Stimulated activated CD4-positive, alpha-beta T cell treated with anti-CD3 and anti-CD28 coated beads, Interleukin-12 subunit alpha, Interleukin-12 subunit beta, amount 100 ng/mL, for 48 hours (primary cell): ENCODE measurements at places on chromosomes 2 and 18.

GRCh38 chr2:8239531-8240088 lies 442.2 kb upstream of the ID2 start:
- DNase-seq: peak; percentile 14

- DNase-seq: no peak
Measured at GRCh38 chr2:6181926-6182325, 489.7 kb downstream of the SOX11 start.

DNA sequence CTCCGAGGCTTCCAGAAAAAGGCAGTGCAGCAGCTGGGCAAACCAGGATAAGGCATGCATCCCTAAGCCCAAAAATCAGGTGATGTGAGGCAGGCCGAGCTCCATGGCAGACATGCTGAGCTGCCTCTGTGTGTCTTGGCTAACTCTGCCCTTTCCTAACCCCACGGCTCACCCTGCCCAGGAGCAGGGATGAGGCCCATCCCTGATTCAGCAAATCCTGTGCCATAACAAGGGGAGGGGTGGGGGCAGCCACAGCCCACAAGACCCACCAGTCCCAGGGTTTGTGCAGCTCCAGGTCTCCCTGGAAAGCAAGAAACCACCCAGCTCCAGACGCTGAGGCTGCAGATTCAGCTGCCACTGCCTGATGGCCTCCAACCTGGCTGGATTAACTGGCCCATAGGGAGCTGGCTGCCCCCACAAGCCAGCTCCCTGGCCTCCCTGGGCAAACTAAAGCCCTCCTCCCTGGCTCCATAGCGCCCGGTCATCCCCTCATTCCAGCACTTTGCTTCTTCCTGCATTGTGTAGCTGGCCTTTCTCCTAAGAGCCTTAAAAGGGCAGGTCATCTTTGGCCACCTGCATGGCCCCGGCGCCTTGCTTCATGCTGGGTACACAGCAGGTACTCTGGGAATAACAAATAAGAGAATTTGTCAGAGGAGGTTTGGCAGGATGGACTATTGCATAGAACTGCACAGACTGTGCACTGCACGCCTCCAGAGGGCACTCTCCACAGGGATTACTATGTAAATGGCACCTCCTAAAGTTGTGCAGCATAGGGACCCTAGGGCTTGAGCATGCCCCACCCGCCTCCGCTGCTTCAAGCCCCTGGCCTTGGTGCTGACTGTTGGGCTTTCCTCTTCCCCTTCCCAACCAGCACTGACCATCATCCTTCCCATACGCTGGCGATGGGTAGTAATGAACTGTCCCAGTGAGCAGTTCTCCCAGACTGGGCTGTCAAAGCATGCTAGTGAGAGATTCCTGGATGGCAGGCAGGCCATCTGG lies 10.7 kb downstream of the STEAP3 start:
- DNase-seq: no peak

GRCh38 chr2:19109518-19109917 lies 248.9 kb downstream of the OSR1 start:
- no peak for DNase-seq

DNA sequence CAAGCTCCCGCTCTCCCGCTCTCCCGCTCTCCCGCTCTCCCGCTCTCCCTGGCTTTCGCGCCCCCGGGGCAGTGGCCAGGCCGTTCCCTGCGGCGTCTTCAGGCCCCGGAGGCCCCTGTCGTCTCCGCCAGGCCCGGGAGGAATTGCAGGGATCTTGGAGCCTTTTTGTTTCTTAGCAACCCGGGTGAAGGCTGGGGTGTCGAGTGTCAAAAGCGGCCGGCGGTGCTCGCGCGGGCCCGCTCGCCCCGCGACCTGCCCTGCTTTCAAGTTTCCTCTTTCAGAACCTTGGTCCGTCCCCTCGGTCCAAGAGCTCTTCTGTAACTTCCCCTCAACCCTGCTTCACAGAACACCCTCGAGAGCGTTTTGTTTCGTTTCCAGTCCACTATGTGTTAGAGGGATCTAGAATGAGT lies 1.4 kb downstream of the RNF138 start:
- no peak for DNase-seq

- DNase-seq: no peak
Measured at GRCh38 chr2:188726626-188727247, 247.4 kb upstream of the COL3A1 start.

DNA sequence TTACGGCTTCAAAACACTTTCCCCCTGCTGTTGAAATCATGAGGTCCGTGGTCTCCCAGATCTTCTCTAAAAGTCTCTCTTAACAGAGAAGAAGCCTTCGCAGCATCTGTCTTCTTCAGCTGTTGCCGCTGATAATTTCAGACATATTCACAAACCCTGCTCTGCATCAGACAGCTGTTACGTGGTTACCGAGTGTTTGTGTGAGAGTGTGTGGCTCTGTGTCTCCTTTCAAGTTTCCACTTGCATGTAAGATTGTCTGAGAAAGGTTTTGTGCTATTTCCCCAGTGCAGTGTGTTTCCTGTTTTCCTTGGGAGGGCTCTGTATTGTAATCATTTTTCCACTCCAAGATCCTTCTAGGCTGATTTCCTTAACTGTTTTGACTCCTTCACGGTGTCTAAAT lies 32.8 kb downstream of the MAIP1 start:
- DNase-seq: no peak

DNA sequence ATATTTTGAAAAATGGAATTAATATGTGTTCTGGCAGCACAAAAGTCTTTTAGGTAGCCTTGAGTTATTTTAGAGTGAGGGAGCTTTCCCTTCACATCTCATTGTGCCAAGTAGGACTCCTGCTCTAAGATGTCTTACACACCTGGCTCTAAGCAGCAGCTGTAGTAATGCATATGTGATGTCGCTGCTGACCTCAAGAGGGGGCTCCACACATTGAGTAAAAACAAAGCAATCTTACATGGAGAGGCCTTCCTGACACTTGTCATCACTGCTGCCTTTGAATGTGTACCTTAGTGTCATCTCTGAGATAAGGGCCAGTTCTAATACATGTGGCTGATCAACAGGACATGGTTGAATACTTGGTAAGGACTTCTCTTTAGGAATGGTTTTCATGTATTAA lies 75.8 kb downstream of the ACTR3 start:
- no peak for DNase-seq

DNA sequence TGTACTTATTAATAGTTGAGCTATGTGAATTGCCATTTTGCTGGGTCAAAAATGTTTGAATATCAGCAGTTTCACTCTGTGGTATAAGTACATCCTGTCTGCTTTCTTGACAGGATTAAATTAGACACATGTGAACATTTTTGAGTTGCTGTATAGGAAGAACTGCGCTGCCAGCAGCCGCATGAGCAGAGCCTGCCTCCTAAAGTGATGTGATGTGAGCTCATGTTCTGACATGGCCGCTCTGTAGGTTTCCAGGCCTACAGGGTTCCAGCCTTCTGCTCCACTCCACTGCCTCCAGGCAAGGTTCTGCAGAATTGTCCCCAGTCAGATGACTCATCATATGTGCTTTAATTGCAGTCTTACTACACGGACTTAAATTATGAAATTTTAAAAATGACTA lies 119.7 kb upstream of the NFATC1 start:
- no peak for DNase-seq

DNA sequence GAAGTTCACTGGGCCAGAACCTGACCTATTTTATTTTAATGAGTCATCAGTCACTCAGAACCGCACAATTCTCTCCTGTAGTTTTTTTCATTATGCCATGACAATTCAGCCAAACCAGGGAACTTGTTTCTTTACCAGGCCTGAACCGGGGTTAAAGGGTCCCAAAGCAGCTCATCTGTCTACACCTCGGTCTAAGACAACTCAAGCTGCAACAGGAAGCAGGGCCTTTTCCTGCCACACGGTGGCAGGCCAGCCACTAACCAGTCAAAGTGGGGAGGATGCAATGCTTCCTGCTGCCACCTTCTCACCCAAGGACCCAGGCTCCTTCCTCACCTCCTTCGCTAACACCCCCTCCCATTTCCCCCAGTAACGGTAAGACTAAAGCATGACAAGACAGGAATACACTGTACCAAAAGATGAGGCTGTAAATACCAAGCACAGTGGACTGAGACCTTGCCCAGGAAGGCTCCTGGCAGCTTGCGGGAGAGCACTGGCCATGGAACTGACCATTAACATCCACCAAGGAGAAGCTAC lies 56.7 kb upstream of the ACKR3 start:
- DNase-seq: peak; percentile 51
